M059J (cell line): ENCODE measurements at places on chromosomes 12 and 14.

- peak; percentile 85 for DNase-seq
These were observed 248.6 kb upstream of the SOX5 start for GRCh38 chr12:24198070-24198469.

- DNase-seq = no peak
These were observed 98.6 kb downstream of the CACNA1C start for GRCh38 chr12:2151391-2151790.

DNA sequence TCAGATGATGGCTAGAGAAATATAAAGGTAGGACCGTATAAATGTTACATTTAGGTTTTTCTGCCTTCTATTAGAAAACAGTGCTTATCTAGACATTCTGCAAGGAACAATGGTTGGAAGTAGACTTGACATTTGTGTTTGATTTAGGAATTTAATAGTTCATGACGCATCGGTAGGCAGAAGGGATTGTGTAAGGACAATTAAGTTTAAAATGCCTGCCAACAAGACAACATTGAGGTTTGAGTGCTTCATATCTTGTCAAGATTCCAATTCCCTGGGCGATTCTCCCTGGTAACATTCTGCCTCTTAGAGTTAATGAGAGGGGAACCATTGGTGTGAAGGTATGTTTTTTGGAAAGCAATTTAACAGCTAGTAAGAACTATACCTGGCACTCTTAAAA is 186.8 kb upstream of the RBM19 start:
- peak; percentile 28 for DNase-seq

DNA sequence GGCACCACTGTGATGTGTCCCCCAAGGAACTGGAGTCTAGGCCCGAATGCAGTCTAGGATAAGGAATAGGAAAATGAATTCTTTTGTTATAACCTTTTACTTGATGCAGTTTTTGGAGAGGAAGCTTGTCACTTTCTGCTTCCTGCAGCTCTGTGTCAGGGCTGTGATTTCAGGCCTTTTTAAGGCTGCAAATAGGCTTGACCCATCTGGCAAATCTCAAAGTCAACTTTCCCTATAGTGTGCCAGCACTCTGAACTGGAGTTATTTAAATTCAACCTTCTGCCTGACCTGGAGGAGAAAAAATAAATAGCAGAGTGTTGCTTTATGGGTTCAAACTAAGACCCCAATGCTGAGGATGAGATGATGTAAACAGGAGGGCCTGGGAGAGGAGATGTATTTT is 51.8 kb upstream of the CEP83 start:
- DNase-seq = no peak

GRCh38 chr12:124491310-124491709 is 76.1 kb downstream of the NCOR2 start:
- DNase-seq = no peak

- DNase-seq = peak; percentile 77
These were observed 13.8 kb downstream of the GXYLT1 start for GRCh38 chr12:42130672-42131402.

GRCh38 chr12:6998715-6999451 is 19.4 kb downstream of the LPCAT3 start:
- no peak for DNase-seq

DNA sequence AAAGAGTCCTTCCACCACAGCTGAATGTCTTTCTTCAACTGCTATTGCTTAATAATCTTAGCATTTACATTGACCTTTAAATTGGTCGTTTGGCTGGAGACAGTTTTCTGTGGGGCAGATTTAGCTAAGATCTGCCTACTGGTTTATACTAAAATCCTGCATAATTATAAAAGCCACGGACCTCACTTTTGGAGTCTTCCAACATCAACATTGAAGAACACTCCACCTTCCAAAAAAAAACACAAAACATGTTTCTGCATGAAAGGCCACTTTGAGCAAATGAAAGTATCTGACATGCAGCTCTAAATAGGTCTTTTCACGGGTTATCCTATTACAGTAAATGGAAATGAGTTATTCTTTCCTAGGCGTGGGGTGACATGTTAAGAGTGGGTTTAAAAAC is 57.0 kb upstream of the KRR1 start:
- no peak for DNase-seq

GRCh38 chr14:75769047-75769685 is 108.1 kb downstream of the TTLL5 start:
- DNase-seq = peak; percentile 43

- no peak for DNase-seq
These were observed 411.2 kb downstream of the NPAS3 start for GRCh38 chr14:33349871-33350270.

DNA sequence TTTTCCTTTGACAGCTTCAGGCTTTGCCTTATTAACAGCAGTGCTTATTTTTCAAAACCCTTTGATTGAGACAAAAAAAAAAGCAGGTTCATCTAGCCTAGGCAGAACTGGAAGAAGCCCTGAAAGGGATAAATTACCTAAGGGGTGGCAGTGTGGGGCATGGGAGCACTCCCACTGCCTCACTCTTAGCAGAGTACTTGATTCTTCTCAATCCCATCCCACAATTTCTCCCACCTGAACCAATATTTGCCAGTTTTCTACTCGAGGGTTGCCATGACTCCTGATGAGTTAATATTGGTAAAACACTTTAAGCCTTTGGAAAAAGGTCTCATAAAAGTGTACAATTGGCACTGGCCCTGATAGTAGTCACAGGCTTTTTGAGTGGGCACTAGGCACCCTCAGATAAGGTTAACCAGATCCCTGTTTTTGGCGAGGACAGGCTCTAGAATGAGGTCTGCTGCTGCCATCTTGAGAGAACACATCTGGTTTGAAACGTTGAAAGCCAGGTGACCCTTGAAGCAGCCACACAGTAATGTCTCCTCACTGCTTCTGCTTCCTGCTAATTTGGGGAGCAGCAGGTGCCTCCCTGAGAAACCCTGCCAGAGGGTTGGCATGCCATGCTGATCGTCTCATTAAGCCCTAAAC is 320.0 kb downstream of the RAD51B start:
- DNase-seq = no peak

DNA sequence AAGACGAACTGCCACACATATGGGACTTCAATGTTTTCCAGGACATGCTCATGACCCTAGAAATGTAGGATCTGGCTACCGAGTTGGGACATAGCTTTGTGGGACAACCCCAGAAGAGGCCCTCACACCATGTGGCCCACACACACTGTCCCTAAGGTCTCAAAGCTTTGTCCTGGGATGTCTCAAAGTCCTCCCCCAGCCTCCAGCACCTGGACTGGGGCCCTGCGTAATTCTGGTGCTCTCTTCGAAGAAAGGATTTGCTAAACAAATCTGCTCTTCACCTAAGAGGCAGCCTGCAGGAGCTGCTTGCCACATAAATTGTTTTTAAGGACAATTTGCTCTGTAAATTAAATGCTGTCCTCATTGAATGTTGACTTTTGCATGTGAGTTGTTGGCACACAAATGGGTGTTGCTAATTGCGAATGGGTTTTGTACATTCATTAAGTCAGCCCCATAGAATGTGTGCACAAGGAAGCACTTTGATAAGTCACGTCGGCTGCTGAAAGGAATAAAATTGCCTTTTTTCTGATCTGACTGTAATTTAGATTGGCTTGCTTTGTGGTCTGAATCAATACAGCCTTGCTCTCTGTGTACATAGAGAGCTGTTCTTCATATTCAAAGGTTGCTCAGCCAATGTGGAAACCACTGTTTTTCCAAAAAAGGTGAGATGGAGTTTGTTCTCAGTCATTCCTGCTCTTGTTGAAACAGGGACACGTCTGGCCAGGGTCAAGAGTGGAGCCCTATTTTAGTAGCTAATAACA is 161.6 kb upstream of the PWP1 start:
- no peak for DNase-seq

GRCh38 chr12:105729926-105730325 is 399.4 kb downstream of the C12orf75 start:
- DNase-seq = peak; percentile 42

DNA sequence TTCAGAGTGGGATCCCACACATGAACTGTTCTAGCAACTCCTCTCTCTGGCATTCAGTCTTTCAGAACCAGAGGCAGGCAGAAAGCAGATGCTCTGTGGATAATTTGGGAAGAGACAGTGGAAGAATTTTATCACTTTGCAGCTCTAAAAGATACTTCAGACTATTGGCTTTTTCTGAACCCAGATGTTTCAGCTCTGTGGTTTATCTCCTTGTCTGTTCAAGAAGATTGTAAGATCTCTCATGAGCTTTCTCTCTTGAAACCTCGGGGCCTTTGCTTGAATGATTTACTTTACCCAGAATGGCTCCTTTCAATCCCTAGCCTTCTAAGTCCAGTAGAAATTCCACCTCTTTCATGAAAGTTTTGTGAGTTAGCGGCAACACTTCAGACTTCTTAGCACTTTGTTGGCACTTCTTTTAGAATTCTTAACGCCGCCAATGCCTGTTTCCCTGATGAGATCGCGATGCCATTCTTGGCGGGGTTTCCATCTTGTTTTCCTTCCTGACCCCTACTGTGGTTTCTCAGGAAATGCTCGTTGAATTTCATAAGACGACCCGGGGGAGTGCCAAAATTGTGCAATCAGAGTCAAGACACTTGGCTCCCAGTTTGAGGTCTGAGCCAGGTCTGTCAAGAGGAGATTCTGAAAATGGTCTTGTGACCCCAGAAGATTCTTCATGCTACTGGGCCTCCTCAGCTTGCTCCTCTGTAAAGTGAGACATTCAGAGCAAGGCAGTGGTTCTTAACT is 107.0 kb upstream of the PRICKLE1 start:
- peak; percentile 81 for DNase-seq

- DNase-seq = no peak
These were observed 69.8 kb downstream of the EML1 start for GRCh38 chr14:99863059-99863458.

DNA sequence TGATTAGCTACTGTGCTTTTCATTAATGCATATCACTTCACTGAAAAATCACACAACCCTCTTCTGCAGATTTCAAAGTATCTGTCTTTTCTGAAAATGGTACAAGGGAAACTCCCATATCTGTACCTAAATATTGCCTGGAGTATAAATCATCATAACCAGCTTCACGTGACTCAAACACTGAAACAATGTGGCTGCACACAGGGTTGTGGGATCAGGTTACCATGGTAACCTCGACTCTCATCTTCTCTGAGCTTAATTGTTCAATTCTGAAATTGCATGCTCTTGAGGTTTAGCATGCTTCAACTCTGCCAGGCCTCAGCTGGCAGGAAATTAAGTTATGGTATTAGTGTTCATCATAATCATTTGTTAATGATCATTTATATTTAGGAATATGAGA is 77.5 kb upstream of the CPSF6 start:
- peak; percentile 38 for DNase-seq

DNA sequence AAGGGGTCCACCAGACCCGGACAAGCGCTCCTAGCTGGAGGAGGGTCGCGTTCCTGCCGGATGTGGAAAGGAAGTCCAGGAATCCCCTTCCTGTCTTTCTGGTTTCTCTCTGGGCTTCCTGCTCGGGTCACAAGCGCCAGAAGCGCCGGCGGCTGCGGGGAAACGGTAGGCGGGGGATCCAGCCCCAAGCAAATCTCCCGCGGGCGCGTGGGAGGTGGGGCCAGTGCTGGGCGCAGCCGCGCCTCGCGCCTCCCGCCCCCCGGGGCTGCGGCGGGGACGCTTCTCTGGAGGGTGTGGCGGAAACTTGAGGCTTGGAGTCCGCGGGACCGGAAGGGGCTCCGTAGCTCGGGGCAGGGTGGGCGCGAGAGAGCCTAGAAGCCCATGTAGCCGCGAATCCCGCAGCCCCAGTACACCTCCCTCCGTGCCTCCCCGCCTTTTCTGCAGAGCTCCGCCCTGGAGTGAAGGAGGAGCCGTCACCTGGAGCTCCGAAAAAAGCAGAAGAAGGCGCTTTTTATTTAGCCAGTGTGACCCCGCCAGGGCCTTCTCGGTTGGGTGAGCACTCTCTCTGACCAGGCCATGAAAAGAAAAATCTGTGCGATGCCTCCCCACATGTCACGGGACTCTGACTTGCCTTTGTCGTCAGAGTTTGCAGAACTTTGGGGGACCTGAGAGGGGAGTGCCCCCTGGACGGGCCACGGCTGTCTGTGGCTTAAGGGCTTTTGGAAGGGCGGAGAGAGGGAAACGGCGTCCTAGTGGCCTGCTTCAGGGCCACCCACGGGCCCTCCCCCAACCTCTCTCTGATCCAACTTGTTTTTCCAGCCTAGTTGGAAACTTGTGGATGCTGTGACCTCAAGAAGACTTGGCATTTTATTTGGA is 21.4 kb upstream of the CLEC2D start:
- DNase-seq = peak; percentile 82

DNA sequence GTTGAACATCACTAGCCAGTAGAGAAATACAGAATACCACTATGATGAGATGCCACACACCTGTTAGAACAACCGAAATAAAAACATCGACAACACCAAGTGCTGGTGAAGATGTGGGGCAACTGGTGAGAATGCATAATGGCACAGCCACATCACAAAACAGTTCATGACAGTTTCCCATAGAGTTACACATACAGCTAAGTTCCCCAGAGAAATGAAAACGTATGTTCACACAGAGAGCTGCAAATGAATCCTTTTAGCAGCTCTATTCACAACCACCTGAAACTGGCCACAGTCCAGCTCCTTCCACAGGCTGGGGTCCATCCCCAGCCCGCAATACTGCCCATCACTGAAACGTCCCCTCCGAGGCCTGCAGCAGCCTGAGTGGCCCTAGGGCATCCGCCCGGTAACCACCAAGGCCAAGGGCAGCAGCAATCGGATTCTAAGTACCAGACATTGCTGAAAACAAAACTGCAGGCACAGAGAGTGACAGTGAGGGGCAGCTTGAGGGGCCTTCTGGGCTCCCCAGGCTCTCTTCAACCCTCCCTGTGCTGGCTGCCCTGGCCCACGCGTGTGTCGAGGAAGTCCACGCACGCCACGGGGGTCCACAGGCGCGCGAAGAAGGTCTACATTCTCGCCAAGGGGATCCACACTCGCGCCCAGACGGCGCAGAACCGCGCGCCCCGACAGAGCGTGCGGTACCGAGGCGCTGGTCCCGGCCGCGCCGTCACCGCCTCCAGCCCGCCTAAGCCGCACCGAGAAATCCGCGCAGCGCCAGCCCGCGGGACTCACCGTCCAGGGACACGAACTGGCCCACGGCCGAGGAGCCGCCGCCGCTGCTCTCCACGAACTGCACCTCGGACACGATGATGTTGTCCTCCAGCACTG is 903 bp downstream of the BRF1 start:
- peak; percentile 19 for DNase-seq

DNA sequence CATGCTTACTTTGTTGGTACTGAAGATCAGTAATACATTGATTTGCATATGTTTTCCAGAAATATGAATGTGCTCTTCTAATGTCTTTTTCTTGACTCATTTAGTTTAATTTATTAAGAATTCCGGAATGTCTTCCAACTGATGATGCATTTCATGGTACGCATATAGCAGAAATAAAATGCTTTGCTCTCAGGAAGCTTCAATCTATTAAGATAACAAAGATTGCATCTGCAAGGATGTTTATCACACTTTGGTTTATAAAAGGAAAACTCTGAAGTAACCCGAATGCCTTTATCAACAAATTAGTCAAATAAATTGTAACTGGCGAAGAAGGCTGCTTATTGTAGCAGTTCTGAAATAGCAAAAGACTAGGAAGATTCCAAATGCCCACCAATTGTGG is 166.4 kb upstream of the LMNTD1 start:
- DNase-seq = no peak

GRCh38 chr12:127041985-127042625 is 1224.9 kb upstream of the TMEM132C start:
- no peak for DNase-seq

GRCh38 chr14:39641224-39641623 is 209.0 kb upstream of the FBXO33 start:
- DNase-seq = no peak

GRCh38 chr14:74919421-74920165 is 3.5 kb downstream of the RPS6KL1 start:
- no peak for DNase-seq

- DNase-seq = peak; percentile 34
These were observed 10.0 kb downstream of the SBNO1 start for GRCh38 chr12:123354600-123354999.
